Stimulated activated CD4-positive, alpha-beta T cell treated with anti-CD3 and anti-CD28 coated beads, Interleukin-1b, Interleukin-23, amount 100 ng/mL, for 1 hour (primary cell): ENCODE measurements at places on chromosomes 12 and 14.

- DNase-seq, result no peak
Observed at GRCh38 chr12:64699504-64700115, 59.6 kb downstream of the GNS start.

GRCh38 chr14:55915456-55915855 lies 202.8 kb upstream of the PELI2 start:
- no peak for DNase-seq

- no peak for DNase-seq
Observed at GRCh38 chr12:3885277-3886094, 12.3 kb upstream of the PARP11 start.

DNA sequence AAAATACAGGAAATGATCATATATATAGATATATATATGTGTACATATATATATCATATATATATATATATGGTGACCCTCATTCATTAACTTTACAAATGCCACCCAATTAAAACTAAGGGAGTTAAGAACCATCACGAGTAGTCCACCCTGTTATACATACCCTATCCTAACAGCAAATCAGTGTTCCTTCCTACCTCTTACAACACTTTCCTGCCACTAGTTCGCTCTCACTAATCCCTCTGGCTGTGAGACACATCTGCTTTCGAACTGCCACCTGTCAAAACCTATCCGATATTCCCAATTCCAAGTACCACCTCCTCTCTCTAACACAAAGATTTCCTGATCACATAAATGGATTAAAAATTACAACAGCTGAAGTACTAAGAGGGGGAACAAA lies 100.5 kb downstream of the EEA1 start:
- no peak for DNase-seq

DNA sequence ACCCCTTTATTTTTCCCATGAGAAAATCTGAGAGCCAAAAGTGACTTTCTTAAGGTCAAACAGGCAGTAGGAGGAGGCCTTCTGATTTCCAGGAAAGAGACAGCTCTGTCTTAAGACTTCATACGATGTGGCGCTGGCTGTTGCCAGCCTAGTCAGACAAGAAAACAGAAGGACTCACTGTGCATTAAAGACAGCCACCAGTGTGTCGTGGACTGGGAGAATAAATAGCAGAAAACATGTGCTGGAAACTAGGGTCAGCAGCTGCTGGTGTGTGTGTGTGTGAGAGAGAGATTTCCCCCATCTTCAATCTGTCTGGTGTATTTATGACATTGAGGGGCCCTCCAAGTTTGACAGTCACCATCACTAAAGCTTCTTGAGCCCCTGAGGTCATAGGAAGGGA lies 708.6 kb upstream of the TMEM132C start:
- no peak for DNase-seq

DNA sequence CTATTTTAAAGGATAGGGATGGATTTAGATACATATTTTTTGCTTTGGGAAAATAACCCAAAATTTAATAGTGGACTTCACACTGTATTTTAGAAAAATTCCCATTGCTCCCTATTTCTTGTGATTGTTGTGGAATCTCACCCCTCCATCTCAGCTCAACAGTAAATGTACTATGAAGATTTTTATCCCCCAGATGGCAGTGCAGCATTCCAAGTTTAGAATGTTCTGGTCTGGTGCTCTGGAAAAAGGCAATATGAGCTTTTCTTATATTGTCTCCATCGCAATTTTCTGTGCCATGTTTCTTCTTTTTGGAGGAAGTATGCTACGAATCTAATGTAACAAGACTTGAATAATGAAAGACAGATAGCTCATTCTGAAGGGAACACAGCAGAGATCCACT lies 471.7 kb upstream of the SYT1 start:
- DNase-seq, result no peak

- no peak for DNase-seq
Observed at GRCh38 chr12:16359512-16360491, 12.4 kb downstream of the MGST1 start.

DNA sequence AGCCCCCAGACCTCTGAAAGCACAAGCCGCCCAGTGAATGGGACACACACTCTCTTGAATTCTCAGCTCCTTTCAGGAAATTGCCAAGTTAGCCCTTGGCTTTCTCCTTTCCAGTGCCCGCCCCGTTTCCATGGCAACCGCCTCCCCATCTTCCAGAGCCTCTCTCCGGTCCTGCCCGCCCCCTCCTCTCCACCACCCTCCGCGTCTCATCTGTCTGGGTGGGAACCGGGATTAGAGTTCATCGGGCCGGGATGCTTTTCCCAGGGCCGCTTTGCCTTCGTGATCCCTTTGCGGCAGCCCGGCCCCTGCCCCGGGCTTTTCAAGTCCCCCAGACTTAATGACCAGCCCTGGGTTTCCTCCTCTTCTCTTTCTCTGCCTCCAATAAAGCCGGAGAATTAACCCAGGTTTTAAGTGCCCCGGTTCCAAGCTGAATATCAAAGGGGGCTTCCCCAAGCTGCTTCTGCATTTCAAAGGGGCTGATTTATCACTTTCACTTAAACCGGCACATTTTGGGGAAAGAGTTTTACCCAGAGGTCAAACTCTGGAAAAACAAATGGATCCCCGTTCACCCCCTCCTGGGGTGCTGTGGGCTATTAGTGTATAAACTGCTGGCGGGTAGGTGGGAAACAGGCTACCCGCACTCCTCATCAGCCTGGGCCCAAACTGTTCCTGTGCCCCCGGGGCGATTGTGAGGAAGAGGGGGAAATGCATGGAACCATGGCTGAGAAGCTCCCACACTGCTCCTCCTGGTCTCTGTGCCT lies 101.7 kb downstream of the ZFP36L1 start:
- DNase-seq, result no peak

DNA sequence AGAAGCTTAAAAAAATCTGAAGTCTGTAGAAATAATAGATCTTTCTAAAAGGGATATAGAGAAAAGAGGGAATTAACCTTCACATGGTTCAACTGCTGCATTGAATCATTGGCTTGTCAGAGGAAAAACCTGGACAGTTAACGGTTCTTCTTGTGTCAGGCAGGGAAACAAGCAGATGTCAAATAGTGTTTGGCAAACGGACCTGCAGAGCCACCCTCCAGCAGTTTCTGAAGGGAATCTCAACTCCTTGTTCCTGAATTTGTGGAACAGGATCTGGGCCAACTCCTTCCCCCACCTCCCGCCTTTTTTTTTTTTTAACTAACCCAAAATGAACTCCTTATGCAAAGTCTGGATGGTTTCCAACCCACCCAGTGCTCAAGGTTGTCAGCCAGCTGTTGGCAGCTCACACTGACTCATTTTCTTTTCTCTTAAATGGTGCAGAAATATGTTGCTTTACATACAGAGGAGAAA lies 187.3 kb downstream of the CAND1 start:
- no peak for DNase-seq
